T-helper 2 cell (primary cell): ENCODE measurements at places on chromosomes 4 and X.

- DNase-seq = no peak
Measured at GRCh38 chr4:176376032-176376614, 56.4 kb downstream of the SPCS3 start.

GRCh38 chr4:65399084-65399483, 271.2 kb downstream of the EPHA5 start:
- DNase-seq = no peak

- DNase-seq = no peak
Measured at GRCh38 chrX:124030520-124030919, 69.0 kb downstream of the STAG2 start.

DNA sequence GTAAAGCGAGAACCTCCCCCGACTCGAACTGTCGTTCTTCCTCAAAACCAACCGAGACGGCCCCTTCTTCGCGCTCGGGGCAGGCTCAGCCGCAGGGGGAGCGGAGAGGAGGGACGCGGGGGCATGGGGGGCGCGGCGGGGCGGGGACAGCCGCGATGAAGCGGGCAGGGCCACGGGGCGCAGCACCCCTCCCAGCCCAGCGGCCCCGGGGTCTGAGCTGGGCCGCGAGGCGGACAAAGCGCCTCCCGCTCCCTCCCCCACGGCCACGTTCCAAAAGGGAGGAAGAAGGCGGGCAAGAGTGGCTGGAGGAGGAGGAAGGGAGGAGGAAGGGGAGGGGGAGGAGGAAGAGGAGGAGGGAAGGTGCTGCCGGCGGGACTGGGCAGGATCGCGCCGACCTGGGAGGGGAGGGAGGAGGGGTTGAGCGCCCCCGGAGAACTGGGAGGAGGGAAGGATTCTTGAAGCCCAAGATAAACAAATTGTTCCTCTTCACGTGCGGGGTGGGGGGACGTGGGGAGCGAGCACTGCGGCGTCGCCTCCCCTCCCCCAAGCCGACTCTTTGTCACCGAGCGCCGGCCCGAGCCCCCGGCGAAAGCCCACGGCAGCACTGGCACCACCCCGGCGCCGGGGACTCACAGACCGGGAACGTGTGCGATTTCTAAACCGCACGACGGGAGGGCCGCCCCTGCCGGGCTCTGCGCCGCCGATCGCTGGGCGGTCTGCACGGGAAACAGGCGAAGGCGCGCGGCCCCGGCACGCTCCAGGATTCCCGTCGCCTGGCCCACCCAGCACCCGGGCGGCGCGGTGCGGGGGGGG, 2.9 kb downstream of the MAML3 start:
- DNase-seq = no peak
